ENCODE measurements at places on chromosomes 5 and 9. TPM values are rescaled to one million over a fixed set of nuclear protein-coding genes. Genes with fewer than 3 reads are reported as not detected.

Gene EGR1
- 14.2 TPM for total RNA-seq

Gene ANKRD18A
- total RNA-seq = not detected

Gene FOXI1
- not detected for total RNA-seq

Gene C1QTNF2
- not detected for total RNA-seq

Gene LIFR
- not detected for total RNA-seq

Gene EXOSC2
- total RNA-seq = 49.6 TPM

Gene PAPPA
- not detected for total RNA-seq

Gene SLC22A4
- not detected for total RNA-seq

Gene NOTCH1
- total RNA-seq = 24.9 TPM

Gene SHROOM1
- 2.4 TPM for total RNA-seq

Gene ADAMTS6
- 3.2 TPM for total RNA-seq

GRCh38 chr5:157535042-157535865 lies 40.3 kb downstream of the ADAM19 start:
- no peak for DNase-seq

DNA sequence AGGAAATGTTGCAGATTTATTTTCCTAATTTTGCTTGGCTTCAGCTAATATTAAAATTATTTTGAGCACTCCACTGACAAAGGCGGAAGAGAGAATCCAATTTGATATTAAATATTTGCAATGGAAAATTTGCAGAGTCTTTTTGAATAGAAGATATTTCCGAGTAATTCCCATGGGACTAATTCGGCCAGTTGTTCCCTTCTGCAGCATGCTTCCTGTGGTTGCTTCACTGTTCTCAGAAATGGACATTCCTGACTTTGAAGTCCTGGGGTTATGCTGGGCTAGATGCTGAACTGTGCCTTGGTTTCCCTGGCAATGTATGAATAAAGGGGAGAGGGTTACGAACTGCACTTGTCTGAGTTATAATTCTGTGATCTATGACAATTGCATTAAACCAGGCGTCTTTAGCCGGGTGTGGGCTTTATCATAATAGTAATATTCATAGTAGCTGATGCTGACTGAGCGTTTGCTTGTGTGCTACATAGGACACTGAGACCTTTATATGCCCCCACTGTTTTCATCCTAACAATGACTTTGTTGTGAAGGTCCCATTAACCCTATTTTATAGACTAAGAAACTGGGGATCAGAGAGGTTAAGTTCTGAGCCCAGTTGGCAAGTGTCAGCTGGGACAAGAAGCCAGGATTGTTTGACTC lies 114.5 kb upstream of the SPRY4 start:
- no peak for DNase-seq

GRCh38 chr5:159543326-159543725 lies 213.0 kb upstream of the IL12B start:
- DNase-seq = no peak

GRCh38 chr5:180332051-180332517 lies 21.1 kb downstream of the GFPT2 start:
- no peak for DNase-seq

- no peak for DNase-seq
Observed at GRCh38 chr9:129172816-129173215, 5.2 kb downstream of the IER5L start.

DNA sequence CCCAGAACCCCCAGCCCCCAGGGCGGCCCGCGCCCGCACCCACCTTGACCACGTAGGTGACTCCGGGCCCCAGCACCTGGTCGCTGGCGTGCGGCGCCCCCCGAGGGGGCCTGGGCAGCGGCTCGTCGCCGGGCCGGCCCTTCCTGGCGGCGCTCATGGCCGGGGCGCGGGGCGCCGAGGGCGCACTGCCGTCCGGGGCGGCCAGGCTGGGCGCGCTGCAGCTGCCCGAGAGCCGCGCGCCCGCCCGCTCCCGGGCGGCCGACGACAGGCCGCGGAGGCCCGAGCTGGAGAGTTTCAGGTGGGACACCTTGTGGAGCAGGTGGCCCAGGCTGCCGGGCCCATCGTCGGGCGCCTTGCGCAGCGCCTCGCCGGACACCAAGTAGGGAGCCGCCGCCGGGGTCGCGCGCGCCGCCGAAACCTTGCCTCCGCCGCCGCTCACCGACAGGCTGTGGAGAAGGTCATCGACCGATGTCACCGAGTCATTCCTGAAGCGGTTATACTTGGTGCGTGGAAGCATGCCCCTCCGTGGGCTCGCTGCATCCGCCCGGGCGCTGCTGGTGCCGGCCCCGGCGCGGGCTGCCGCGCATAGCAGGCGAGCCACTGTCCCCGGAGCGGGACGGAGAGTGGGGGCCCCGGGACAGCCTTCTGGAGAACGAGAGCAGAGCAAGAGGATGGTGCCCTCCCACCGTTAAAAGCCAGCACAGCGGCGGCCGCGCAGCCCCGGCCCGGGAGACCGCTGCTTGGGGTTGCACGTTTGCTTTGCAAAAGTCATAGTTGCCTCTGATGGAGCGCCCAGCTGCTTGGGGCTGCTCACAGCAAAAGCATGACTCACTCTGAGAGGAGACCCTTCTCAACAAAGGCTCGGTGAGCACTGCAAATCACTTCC lies at the start of gene SHC3:
SHC3 (minus strand) TSS at position 875 of the 886 bp plus-strand sequence; CDS start at position 517, 358 bp downstream.
- DNase-seq = no peak

GRCh38 chr5:89930591-89931392 lies 478.8 kb downstream of the CETN3 start:
- DNase-seq = no peak

- DNase-seq = no peak
Observed at GRCh38 chr9:120942186-120943001, 15.8 kb upstream of the TRAF1 start.

DNA sequence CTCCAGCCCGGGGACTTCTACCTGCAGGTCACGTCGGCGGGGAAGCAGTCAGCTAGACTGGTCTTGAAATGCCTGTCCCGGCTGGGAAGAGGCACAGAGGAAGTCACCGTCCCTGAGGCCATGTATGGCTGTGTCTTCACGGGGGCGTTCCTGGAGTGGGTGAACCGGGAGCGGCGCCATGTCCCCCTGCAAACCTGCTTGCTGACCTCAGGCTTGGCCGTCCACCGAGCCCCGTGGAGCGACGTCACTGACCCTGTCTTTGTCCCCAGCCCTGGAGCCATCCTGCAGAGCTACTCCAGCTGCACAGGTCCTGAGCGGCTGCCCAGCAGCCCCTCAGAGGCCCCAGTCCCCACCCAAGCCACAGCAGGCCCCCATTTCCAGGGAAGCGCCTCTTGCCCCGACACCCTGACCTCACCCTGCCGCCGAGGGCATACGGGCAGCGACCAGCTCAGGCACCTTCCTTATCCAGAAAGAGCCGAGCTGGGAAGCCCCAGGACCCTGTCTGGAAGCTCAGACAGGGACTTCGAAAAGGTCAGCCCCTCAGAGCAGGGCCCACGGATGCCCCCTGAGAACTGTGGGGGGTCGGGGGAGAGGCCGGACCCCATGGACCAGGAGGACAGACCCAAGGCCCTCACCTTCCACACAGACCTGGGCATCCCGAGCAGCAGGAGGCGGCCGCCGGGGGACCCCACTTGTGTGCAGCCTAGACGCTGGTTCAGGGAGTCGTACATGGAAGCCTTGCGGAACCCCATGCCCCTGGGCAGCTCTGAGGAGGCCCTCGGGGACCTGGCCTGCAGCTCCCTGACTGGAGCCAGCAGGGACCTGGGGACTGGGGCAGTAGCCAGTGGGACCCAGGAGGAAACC lies 47.8 kb downstream of the PLEKHG4B start:
- no peak for DNase-seq

DNA sequence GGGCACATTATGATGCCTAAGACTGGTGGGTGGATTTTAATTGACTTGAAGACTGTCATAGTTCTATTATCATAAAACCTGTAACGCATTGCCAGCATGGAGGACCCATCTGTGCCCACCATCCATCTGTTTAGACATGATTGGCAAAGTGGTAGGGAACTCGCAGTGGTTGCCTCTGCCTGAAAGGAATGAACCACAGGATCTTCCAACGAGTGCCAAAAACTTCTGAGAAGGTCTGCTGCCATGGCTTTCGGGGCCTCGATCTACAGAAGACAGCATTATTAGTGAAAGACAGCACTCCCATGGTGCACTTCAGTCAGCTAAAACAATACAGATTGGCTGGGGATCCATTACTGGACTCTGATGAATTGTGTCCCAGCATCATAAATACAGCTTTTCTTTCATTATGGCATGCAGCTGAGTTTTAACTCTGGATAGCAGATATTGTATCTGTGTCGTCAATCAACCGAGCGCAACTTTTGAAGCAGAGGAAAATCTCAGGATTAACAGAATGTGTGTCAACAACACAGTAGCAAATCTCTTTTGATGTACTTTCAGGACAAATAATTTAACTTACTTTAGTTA lies 74.3 kb downstream of the ZDHHC21 start:
- DNase-seq = no peak

DNA sequence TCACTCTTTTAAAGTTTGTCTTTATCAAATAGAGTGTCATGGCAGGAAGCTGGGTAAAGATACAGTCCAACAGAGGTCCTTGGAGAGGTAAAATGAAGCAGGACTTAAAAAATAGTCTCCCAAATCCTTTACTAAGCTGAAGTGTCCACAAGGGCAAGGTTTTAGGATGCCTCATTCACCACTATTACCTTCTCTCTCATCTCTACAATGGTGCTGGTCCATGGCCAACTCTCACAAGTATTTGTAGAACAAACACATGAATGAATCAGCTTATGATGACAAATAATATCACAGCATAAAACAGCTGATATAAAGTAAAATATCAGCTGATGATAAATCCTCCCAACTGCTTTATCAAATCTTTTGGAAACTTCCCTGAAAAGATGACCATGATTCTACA lies 162.3 kb upstream of the ZNF462 start:
- DNase-seq = no peak

GRCh38 chr9:77028478-77028877 lies 9.0 kb downstream of the FOXB2 start:
- DNase-seq = no peak

GRCh38 chr5:73170522-73170921 lies 2.5 kb upstream of the TMEM174 start:
- DNase-seq = no peak

DNA sequence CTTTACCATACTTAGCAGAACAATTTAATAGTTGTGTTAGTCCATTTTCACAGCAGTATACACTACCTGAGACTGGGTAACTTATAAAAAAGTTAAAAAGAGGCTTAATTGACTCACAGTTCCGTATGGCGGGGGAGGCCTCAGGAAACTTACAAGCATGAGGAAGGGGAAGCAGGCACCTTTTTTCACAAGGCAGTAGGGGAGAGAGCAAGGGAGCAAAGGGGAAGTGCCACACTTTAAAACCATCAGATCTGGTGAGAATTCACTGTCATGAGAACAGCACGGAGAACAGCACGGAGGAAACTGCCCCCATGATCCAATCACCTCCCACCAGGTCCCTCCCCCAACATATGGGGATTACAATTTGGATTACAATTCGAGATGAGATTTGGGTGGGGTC lies 269.9 kb downstream of the MTRR start:
- no peak for DNase-seq

DNA sequence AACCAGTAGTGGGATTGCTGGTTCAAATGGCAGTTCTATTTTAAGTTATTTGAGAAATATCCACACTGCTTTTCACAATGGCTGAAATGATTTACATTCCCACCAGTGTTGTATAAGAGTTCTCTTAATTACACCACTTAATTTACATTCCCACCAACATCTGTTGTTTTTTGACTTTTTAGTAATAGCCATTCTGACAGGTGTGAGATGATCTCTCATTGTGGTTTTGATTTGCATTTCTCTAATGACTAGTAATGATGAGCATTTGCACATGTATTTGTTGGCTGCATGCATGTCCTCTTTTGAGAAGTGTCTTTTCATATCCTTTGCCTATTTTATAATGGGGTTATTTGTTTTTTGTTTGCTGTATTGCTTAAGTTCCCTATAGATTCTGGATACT lies 688.3 kb downstream of the PRR16 start:
- DNase-seq = no peak

- no peak for DNase-seq
Observed at GRCh38 chr9:100027543-100027942, 71.3 kb downstream of the ERP44 start.

GRCh38 chr9:100111235-100111634 lies 12.2 kb downstream of the INVS start:
- DNase-seq = no peak

DNA sequence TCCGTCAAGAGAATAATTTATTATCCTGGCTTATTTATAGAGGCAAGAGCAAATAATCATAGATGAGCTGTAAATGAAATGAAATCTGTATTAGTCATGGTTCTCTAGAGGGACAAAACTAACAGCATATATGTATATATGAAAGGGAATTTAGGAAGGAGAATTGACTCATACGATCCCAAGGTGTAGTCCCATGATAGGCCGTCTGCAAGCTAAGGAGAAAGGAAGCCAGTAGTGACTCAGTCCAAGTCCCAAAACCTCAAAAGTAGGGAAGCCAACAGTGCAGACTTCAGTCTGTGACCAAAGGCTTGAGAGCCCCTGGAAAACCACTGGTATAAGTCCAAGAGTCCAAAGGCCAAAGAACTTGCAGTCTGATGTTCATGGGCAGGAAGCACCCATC lies 515.9 kb upstream of the CYLC2 start:
- no peak for DNase-seq

- DNase-seq = no peak
Observed at GRCh38 chr5:75048457-75048953, 3.9 kb downstream of the GCNT4 start.

GRCh38 chr5:76542241-76542640 lies 81.0 kb downstream of the F2RL2 start:
- DNase-seq = no peak

- no peak for DNase-seq
Observed at GRCh38 chr9:124060844-124061605, 49.5 kb downstream of the LHX2 start.

DNA sequence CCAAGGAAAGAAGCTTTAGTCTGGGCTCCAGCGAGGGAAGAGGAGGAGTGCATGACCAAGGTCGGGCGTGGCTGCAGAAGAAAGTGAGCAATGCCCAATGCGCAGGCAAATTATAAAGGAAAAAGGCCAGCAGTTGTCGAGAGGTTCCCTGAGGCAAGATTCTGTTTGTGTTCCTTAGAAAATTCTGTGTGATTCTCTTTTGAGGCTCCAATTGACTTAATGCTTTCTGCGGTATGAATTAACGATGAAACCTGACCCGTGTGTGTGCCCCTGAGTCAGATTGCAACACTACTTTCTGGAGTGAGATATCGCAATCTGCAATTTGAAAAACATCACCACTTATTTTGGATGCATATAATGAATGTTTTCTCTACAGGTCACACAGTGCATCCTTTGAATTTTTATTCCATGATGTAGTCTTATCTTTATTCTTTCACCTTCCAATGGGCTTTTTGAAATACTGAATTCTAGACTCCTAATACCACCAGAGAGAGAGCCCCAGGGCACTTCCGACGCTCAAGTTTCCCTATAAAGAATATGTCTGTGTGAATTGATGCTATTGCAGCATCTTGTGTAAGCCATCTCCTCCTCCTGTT lies 117.9 kb upstream of the IL6ST start:
- no peak for DNase-seq

GRCh38 chr9:115098226-115098965 lies 19.6 kb downstream of the TNC start:
- no peak for DNase-seq

DNA sequence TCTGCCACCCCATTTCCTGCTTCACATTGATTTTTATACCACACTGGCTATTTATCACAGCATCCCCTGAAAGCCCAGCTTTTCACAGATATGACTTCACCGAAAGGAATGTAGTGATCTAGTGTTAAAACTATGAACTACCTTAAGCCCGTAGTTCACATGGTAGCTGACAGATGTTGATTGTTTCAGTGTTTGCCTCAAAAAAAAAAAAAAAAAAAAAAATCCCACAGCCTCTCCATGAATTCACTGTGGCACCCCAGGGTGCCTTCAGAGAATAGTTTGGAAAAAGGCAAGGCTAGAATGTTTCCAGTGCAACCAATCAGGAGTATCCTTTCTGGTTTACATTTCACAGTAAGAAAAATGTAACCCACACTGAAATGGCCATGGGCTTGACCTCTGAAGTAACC lies 37.1 kb downstream of the GLIS3 start:
- DNase-seq = no peak
